Hematopoietic multipotent progenitor cell treated with erythropoietin and hydrocortisone succinate and interleukin-3 and kit ligand, for 15 days (in vitro differentiated cells): ENCODE measurements at places on chromosomes 3 and 15.

DNA sequence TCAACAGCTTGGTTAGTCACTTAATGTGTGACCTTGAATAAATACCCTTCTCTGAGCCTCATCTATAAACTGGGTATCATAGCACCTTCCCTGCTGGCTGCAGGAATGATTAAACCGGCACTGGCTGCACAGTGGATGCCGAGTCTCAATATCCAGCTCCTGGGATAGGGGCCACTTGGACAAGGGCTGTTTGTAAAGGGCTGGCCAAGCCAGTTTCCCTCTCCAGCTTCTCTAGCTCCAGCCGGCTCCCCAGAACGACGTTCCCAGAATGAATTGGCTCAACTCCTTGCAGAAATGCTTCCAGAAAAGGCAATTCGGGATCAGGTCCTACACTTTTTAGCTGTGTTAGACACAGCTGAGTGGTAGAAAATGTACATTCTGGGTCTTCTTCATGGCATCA is 58.8 kb downstream of the LSM3 start:
- DNase-seq = no peak

DNA sequence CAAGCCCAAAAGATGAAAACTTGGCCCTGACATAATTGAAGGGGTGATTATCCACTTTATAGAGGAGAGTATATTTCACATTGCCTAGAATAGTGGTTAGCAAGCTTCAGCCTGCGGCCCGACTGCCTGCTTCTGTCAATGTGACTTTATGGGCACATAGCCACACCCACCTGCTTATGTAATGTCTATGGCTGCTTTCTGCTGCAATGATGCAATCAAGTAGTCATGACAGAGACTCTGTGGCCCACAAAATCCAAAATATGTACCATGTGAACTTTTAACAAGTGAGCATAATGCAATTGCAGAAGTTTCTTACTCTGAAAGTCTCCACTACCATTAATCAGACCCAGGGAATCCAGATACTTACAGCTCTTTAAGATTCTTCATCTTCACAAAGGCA is 103.1 kb downstream of the LRIG1 start:
- DNase-seq = no peak

DNA sequence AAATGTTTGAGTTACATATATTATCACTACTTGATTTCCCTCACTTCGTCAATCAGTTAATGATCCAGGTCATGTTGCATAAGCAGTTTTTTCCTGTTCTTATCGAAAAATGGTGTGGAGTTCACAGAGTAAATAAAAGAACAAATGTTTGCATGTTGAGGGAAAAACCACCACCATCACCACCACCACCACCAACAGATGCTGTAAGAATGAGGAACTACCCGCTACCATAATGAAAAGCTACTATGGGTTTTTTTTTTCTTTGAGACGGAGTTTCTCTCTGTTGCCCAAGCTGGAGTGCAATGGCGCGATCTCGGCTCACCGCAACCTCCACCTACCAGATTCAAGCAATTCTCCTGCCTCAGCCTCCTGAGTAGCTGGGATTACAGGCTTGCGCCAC is 27.6 kb downstream of the RUBCN start:
- no peak for DNase-seq

DNA sequence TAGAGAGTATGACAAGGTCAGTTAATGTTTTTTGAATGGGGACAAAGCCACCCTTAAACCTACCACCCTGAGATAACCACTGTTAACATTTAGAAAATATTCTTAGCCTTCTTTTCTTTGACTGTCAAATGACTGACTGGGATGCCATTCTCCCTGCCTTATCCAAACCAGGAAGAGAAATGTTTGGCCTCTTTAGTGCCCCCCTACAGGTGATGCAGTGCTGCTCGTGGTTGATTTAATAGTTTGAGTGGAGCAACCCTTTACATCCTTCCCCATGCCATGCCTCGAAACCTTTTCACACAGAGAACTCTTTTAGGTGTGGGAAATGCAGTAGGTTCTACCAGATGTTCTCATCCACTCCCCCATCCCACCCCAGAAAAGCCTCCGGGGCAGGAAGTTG is 38.7 kb upstream of the UMPS start:
- no peak for DNase-seq

- no peak for DNase-seq
Measured at GRCh38 chr3:43247561-43248184, 38.7 kb upstream of the SNRK start.

DNA sequence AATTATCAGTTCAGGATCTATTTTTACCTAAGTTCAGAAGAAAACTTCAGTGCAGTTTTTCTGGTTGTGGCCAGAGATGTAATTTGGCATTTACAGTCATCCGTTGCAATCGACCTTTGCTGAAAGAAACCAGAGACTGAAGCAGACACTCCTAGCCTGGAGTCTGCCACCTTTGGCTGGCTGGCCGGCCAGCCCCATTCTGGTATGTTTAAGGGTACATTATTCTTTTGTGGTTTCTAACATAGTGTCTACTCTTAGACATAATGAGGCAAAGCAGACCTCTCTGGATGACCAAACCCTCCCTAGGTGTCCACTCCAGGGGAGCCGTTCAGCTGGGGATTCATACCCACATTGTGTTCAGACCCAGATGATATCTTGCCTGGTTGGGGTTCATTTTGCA is 275.9 kb upstream of the TPM1 start:
- no peak for DNase-seq

DNA sequence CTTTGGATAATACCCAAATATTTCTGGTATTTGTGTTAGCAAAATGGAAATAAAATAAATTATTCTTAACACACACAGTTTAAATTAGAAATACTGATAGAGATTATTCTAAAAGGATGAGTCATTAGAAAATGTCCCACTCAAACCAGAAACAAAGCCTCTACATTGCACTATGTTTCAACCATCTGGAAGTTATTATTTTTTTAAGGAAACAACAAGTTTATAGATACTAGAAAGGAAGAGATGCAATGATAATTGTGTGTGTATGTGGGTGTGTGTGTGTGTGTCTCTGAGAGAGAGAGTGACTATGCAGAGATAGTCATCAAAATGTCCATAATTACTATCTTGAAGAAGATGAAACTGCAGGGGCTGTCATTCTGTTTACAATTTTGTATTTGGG is 1340.5 kb downstream of the ROBO1 start:
- DNase-seq = no peak

DNA sequence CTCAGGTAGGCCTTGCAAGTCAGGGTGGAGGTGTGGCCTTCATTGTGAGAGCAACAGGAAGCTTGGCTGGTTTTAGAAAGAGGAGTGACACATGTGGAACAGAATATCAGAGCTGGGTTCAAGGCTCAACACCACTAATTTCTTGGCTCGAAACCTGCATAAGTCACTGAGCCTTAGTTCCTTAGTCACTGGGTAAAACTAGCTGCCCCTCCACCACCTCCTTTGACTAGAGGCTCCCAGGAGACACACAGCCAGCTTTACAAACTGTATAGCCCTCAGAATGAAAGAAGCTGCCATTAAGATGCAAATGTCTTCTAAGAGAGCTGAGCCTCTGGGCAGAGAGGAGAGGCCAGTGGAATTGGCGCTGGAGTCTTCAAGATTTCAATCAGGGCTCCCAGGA is 67.7 kb downstream of the CERS3 start:
- DNase-seq = no peak

- DNase-seq = no peak
Measured at GRCh38 chr15:71437404-71437803, 322.1 kb downstream of the THSD4 start.

GRCh38 chr15:48076454-48076853 is 44.3 kb upstream of the SLC24A5 start:
- no peak for DNase-seq

DNA sequence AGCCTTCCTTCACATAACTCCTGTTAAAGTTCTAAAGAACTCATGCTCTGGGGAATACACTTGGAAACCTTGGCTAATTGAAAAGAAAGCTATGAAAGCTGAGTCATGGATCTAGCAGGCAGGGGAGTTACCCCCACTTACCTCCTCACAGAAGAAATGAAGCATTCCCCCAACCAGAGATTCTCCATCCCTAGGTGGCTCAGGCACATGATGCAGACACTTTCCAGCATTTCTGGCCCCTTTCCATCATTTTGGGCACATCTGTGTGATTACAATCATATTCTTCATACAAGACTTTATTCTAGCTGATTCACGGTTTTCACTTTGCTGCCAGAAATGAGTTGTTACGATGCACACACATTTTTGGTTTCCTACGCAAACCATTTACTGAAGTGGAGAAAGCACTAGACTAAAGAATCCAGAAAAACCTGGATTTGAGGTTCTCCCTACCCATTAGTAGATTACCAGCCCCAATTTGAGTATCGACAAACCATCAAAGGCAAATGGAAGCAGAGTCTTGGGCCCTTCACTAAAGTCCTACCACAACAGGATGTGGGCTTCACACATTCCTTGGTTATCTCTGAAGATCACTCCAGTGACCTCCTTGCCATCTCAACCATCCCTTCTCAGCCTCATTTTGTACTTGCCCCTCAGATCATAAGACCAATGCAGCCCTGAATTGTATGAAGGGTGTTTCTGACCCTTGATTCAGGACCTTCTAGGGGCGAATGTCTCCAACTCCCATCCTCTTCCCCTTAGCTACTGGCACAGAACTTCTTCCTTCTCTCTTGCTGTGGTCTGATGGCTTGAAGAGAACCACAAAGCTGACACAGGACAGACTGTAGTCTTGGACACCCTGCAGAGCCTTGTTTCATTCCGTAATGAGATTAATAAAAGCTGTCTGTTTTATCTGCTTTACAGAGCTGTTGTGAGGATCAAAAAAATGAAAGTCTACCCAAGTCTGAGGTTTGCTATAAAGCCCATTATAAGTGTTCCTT is 42.5 kb upstream of the SNRK start:
- DNase-seq = no peak

GRCh38 chr15:66798426-66799061 is 96.5 kb downstream of the SMAD6 start:
- DNase-seq = no peak

GRCh38 chr3:195556390-195556789 is 13.3 kb upstream of the PPP1R2 start:
- no peak for DNase-seq

- DNase-seq = peak; percentile 57
Measured at GRCh38 chr15:58227706-58228543, 89.7 kb downstream of the AQP9 start.

- DNase-seq = no peak
Measured at GRCh38 chr15:53611145-53611920, 148.1 kb downstream of the WDR72 start.

DNA sequence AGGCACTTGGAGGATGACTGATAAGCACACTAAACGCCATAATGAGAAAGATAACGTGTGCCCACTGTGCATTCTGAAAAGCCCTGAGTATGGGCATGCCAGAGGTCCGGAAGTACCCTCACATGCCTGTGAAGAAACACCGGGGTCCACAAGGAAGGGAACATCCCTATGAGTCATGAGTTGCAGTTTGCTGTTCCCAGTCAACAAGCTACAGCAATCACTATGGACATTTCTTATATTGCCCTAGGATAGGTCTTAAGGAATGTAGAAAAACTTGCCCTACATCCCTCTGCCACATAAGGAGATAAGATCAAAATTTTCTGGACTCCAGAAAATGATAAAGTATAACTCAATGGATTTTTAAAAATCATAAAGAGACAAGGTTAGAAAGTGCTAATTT is 9.9 kb downstream of the MB21D2 start:
- no peak for DNase-seq

DNA sequence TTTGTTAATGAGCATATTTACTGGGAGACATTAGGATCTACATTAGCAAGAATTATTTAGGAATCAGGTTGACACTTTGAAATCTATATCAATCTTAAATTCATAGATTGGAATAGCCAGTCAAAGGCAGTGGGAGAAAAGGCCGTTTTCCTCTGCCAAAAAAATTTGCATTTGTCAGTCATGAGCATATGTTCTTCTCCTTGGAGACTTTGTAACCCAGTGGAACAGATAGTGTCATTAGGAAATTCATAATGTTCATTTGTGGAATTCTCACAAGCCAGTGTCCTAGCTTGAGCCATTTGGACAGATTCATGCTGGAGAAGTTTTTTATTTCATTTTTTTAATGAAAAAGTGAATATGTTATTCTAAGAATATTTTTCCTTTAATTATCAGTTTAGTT is 260.1 kb downstream of the OXSM start:
- DNase-seq = no peak

DNA sequence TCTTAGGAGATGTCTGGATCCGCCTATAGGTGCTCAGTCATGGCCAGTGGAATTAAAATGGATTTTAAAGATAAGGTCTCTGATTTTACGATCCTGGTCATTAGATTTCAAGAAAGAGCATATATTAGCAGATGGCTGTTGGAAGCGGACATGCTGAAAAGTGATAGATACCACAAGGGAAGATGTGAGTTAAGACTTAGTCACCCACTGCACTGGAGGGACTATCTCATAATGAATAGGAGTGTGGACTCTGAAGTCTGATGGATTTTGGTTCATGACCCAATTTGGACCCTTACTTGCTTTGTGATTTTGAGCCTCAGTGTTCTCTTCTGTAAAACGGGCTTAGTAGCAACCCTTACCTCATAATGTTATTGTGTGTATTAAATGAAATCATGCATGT is 214.7 kb downstream of the CHST2 start:
- DNase-seq = no peak

GRCh38 chr15:98003518-98003917 is 43.0 kb downstream of the ARRDC4 start:
- DNase-seq = no peak

DNA sequence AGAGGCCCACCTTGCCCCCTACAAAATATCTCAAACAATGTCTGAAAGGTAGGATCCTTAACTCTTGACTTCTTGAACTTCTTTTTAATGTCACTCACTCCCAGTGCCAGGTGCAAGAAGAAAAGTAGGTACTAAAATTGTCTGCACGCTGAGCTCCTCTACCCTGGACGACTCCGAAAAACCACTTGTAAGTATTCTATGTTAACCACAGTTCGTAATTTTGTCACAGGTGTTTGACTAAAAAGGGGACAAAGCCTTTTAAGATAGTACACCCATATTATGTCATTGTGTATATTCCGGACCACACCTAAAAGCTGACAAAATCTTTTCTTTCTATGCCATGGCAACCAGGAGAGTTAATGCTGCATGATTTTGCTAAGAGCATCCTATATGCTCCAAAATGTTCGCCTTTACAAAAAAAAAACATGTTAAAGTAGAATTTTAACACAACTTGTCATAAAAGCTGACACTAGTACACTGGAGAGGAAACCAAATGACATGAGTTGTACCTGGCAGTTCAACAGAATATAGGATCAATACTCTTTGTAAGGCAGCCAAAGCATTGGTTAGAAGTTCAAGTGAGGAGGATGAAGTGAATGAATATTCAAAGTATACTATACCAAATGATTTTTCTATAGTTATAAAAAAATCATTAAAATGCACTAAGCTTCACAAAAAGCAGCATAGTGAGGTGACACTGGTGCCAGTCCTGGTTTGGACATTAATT is 210.5 kb downstream of the FOXP1 start:
- DNase-seq = no peak

- DNase-seq = peak; percentile 46
Measured at GRCh38 chr3:39346785-39347585, 17.5 kb downstream of the CCR8 start.

- DNase-seq = no peak
Measured at GRCh38 chr3:191882289-191882688, 421.3 kb downstream of the PYDC2 start.

DNA sequence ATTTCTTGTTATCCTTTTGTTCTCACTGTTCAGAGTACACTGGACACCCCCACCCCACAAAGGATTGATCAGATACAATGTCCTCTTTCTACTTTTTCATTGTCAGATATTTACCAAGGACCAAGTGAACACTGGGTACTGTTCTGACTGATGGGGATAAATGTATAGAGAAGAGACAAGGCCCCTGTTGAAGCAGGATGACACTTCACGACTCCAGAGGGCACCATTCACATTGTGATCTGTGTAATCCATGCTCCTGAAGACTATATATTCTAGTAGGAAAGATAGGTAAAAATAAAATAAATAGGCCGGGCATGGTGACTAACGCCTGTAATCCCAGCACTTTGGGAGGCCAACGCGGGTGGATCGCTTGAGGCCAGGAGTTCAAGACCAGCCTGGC is 7.2 kb upstream of the CRYGS start:
- no peak for DNase-seq
